ENCODE measurements at places on chromosomes 11 and 22. TPM values are rescaled to one million over a fixed set of nuclear protein-coding genes. Genes with fewer than 3 reads are reported as not detected.

MN1 gene
- 3.9 TPM for total RNA-seq

RBMXL2 gene
- not detected for total RNA-seq

GSTT2B gene
- total RNA-seq: 22.7 TPM

MS4A6A gene
- not detected for total RNA-seq

GTSE1 gene
- total RNA-seq: 19.9 TPM

SYT9 gene
- total RNA-seq: not detected

PTPRCAP gene
- total RNA-seq: 0.86 TPM

OR8D1 gene
- total RNA-seq: not detected

MMP10 gene
- 0.75 TPM for total RNA-seq

TLCD5 gene
- 9.6 TPM for total RNA-seq

- no peak for DNase-seq
Observed at GRCh38 chr11:130937051-130937450, 20.8 kb upstream of the SNX19 start.

GRCh38 chr22:27154717-27155116, 497.3 kb downstream of the MIAT start:
- DNase-seq: no peak

GRCh38 chr11:120144501-120144900, 6.6 kb upstream of the TRIM29 start:
- DNase-seq: no peak

- DNase-seq: peak; percentile 44
Observed at GRCh38 chr22:43136255-43136654, 6.9 kb downstream of the MCAT start.

DNA sequence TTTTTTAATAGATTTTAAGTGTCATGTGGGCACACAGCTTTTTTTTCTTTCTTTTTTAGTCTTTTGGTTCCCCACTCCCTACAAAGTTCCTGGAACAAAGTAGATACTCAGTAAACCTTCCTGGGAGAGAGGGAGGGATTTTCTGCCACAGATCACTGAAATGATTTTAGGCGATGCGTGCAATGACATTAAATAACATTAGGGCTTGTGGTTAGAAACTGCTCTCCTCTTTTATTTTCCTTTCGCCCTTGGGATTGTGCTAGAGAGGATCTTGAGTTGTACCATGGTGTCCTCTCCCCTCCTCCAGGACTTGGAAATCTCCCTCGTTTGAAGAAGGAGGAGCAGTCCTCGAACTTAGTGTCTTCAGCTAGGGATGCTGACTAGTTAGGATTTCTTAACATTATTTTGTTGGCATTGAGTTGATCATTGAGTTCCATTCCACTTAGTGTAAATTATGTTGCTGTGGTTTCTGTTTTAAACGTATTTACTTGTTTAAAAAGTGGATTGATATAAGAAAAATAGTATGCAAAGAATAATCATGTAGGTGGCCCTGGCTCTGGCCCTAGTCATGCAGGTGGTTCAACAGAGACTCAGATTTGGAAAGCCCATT, 88.4 kb downstream of the TRAF6 start:
- no peak for DNase-seq

DNA sequence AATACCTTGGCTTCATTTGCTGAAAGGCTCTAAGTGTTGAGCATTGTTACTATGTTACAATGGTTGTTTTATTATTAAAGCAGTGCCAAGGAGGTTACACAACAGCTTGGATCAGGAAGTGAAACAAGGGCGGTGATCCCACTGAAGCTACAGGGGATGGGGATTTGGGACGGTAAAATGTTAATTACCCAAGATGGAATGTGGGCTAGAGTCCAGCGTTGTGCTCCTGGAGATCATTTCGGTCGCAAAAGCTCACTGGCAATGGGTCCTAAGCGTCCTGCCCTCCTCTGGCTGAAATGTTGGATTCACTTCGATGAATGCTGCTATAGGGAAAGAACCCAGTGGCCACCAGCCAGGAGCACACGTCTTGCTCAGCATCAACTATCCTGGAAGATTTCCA, 48.3 kb downstream of the FAM83F start:
- DNase-seq: peak; percentile 94

DNA sequence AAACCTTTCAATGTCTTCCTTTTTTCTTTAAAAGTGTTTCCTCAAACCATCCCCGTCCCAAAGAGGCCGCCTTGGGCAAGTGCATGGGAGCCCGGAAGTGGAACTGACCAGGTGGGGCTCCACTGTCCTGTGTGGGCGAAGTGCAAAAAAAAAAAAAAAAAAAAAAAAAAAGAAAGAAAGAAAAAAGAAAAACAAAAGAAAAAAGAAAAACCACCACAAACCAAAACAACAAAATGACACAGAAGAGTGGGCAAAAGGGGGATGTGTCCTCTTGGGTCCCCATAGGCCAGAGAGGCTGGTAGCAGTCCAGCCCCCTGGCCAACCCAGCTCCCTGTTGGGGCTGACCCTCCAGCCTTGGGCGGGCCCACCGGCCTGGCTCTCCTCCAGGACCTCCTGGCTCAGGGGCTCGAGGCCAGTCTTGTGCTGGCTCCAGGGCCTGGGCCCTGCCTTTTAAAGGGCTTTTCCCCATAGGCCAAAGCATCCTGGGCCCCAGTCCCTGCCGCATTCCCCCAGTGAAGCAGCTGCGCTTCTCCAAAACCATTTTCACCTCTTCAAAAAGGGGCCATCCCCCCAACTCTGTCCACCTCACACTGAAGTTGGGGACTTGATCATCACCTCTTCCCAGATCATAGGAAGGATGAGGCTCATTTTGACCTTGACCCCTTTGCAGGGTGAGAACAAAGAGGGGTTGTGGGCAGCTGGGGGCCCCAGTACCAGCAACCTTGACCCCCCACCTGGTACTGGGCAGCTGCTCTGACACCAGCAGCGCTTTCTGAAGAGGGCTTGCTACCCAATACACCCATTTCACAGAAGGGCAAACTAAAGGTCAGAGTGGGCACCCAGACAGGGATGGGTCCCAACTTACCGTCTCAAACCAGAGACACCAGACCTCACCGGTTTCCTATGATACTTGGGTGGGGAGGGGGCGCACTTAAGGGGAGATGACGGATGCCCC, 9.4 kb downstream of the CBX6 start:
- DNase-seq: no peak

DNA sequence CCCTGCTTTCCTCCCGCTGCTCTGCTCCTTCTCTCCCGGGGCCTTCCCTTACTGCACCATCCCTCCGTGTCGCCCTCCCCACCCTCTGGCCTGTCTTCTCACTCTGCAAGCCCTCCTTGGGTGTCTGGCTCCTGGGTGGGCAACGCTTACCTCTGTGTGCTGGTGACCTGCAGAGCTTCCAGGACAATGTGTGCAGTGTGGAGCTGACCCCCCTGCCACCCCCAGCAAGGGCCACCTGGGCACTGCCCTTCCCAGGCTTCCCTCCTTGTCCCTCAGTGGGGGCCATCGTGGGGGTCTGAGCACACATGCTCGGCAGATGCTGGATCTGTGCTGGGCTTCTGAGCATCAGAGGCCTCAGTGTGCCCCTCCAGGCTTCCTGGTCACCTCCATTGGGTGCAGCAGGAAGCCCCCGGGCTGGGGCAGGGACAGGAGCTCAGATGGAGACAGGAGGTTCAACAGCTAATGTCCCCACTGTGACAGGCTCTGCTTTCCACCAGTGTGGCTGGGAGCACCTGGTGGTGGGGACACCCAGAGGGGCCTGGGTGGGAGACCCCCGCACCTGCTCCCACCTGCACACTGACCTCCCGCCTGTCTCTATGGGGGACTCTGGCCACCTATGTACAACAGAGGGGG, 7.8 kb upstream of the BRSK2 start:
- no peak for DNase-seq

- peak; percentile 61 for DNase-seq
Observed at GRCh38 chr22:45645526-45646414, 25.9 kb upstream of the ATXN10 start.

- no peak for DNase-seq
Observed at GRCh38 chr11:78741741-78742140, 167.1 kb upstream of the NARS2 start.

- DNase-seq: no peak
Observed at GRCh38 chr11:69770540-69770939, 4.6 kb downstream of the FGF4 start.

DNA sequence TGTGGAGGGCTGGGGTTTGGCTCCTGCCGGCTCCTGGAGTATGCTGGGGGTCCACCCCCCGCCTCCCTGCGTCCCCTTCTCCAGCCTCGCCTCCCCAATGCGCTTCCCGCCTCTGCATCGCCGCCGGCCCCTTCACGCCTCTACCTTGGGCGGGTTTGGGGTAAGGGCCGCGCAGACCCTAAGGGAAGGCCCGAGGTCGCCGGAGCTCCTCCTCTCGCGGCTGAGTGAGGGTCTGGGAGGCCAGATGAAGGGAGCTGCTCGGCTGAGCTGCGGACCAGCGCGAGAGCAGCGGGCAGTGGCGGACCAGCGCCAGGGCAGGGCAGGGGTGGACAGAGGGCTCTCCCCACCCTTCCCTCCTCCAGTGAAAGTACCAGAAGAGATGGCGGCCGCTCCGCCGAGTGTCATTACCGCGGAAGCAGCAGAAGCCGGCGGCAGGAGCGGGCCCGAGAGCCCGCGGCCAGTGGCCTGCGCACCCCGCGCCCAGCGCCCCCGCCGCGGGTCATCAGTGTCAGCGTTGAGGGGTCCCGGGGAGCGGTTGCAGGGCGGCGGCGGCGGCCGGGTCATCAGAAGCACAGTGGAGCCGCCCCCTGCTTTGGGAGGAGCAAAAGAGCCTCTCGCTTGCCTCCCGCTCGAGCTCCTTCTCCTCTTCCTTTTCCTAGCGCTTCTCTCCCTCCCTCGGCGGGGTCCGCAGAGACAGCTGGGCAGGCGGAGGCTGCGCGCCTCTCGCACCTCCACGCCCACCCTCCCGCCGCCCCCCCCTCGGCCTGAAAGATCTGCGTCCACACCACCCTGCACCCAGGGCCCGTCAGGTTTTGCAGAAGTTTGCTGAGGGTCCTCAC, 255.6 kb upstream of the CADM1 start:
- DNase-seq: no peak

DNA sequence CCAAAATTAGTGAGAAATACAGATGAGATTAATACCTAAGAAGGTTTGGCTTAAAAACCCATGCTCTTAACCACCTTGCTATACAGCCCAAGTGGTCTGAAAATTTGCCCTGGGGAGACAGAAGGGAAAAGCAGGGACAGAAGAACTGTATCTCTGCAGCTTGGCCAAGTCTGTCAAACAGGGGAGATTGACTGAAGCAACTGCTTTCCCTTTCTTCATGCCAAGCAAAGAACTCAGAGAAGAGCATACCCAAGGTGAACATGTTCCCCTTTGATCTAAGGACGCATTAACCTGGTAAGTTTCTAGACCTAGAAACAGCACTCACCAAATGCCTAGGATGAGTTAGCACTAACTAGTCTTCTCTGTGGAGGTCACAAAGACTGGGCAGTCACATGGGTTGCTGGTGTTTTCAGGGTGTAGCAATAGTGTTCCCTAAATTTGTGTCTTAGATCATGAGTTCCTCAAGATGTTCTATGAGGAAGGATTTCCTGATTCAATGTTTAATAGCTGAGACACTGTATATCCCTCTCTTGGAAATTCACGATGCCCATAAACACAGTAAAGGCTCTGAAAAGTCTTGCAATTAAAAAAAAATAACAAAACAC, 75.6 kb upstream of the GRAMD1B start:
- DNase-seq: no peak

- no peak for DNase-seq
Observed at GRCh38 chr22:44918166-44918924, 91.5 kb downstream of the PHF21B start.

DNA sequence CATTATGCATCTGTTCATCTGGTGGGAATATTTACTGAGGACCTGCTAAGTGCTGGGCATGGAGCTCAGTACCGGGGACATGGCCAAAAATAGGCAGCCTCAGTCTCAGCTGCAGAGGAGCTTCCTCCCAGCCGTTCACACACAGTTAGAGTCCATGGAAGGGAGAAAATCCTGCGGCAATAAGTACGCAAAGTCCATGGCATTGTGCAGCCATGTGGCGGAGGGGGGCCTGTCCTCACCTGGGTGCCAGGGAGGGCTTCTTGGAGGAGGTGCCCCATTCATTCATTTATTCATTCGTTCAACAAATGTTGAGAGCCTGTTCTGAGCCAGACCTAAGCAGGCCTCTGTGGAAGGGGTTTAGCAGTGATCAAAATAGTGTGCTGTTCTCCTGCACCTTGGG, 59.3 kb upstream of the ANO1 start:
- no peak for DNase-seq

DNA sequence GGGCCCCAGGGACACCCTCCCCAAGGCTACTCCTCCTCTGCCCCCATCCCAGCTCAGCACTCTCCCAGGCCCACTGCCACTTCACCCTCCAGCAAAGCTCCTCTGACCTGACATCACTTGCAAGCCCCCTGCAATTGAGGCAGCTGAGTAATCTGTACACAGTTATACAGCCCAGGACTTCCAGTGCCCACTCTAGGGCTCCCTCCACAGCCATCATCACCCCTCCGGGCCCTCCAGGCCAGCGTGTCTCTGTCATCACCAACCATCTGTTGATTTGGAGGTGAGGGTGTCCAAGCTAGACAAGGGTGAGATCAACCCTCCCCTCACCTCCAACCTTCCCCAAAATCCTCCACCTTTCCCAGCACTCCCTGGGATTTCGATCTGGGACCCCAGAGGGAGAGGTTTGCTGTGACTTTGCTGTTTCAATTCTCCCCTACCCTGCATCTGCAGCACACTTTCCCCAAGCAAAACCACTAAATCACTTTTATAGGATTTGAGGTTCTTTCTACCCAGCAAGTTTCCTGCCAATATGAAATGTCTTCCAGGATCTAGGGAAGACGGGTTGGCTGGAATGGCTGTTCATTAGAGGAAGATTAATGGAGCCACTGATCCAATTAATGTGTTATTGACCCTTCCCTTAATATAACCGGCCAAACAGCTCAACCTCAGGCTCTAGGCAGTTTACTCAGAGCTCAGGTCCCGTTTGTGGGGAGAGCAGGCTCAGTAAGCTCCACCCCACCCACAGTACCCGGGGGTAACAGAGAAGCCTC, 92.9 kb downstream of the CHST1 start:
- DNase-seq: no peak

DNA sequence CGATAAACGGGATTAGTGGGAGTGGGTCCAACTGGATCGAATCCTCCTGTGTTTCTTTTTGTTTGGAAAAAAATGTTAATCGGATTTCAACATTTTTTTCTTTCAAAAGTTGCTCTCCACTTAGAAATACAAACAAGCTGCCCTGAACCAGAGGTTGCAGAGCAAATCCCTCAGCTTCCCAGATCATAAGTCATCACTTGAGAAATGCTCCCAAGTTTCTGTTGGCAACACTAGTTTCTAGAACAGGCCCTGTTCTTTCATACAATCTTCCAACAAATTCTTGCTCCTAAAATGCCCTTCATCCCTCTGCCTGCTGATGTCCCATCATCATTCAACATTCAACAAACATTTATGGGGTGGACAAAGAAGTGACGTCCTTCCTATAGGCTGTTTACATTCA, 1.3 kb upstream of the MLC1 start:
- no peak for DNase-seq

- DNase-seq: no peak
Observed at GRCh38 chr11:118046964-118047700, 29.7 kb upstream of the TMPRSS4 start.

DNA sequence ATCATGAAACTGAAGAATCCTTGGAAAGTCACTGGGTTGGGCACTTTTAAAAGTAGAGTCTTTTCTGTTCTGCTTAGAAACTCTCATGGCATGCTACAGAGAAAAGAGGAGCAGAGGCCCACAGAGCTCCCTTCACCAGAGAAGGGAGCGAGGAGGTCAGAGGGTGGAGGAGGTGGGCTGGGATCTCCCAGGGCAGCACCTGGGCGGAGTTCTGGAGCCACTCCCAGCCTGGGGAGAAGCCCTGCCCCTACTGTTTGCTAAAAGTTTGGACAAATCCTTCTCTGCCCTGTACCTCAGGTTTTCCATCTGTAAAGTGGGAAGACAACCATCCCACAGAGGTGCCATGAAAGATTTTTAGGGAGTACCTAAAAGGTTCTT, 299.1 kb downstream of the KIRREL3 start:
- DNase-seq: no peak

Measured in MCF 10A (cell line).